ENCODE measurements at places on chromosomes 1 and 21. TPM values are rescaled to one million over a fixed set of nuclear protein-coding genes. Genes with fewer than 3 reads are reported as not detected.

ZNF672 gene
- 22.4 TPM for polyA plus RNA-seq

SYTL1 gene
- 9.8 TPM for polyA plus RNA-seq

DNTTIP2 gene
- 47.1 TPM for polyA plus RNA-seq

GRCh38 chr1:19844731-19845495 is 29.8 kb upstream of the RNF186 start:
- no peak for DNase-seq

DNA sequence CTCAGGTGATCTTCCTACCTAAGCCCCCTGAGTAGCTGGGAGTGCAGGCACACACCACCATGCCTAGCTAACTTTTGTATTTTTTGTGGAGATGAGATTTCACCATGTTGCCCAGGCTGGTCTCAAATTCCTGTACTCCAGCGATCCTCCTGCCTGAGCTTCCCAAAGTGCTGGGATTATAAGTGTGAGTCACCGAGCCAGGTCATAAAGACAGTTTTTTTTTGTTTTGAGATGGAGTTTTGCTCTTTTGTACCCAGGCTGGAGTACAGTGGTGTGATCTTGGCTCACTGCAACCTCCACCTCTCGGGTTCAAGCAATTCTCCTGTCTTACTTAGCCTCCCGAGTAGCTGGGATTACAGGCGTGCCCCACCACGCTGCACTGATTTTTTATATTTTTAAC is 42.1 kb downstream of the KIF1B start:
- peak; percentile 13 for DNase-seq

DNA sequence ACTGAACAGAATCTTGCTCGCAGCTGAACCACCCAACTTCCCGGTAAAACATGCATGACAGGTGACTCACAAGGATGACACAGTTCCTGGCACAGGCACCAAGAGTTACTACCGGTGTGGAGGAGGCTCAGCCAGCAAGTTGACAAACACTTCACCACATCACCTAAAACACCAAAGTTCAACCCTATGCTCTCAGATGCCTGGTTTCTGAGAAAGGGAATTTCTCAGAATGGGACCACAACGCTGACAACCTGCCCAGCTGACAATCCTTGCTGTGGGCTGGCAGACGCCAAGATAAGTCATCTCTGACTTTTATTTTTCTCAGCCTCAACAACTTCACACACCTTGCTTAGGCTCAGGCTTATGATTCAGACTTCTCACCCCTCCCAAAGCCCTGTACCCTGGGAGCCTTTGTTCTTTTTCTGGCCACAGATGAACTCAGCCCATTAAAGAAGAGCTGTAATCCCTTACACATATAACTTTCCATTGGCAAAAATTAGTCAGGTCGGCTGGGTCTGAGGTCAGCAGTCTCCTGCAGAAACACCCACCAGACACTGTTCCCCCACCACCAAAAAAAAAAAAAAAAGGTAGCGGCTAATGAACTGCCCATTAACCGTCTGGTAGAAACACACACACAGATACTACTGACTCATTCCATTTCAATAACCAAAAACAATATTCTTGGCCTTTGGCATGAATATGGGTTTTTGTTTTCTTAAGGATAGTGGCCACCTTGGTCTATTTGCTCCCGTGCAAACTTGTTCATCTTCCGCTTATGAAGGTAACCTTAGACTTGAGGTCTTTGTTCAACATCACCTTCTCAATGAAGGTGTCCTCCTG is 10.8 kb upstream of the TIAM1 start:
- no peak for DNase-seq

Measured in large intestine (tissue), 12 donors.